Transverse colon (tissue), 4 donors: ENCODE measurements at places on chromosomes 13 and 19. TPM values are rescaled to one million over a fixed set of nuclear protein-coding genes. Genes with fewer than 3 reads are reported as not detected.

The ZNF626 gene
- 4.1 TPM for total RNA-seq

The SOX1 gene
- not detected for total RNA-seq

The URAD gene
- 142 TPM for total RNA-seq

GRCh38 chr13:106630650-106631049, 62.7 kb upstream of the ARGLU1 start:
- no peak overlapping the region for H3K27ac ChIP-seq
- no peaks in the 10 kb centered on the region for H3K36me3 ChIP-seq
- DNase-seq, result no peak
- no peaks in the 10 kb centered on the region for H3K4me1 ChIP-seq

DNA sequence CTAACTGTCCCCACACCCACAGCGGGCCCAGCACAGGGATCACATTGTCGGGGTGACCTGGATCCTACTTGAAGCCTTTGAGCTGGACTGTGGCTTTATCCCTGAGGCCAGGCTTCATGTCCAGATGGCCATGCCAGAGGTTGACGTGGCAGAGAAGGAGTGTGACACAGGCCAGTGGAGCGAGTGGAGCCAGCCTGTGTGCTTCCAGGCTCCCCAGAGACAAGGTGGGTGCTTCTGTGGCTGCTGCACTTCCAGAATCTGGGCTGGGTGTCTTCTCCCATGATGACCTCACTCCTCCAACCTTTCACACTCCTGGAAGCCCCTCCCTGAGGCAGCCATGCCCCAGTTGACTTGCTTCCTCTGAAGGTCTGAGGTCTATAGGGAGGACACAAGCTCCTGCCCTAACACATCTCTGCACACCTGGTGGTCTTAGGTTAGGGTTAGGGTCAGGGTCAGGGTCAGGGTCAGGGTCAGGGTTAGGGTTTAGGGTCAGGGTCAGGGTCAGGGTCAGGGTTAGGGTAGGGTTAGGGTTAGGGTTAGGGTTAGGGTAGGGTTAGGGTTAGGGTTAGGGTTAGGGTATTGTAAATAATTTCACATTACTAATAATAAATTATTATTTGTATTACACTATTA, 13.1 kb upstream of the MZF1 start:
- H3K4me3 ChIP-seq, result no peak overlapping the region
- no peaks in the 10 kb centered on the region for H3K27me3 ChIP-seq
- no peaks in the 10 kb centered on the region for H3K4me1 ChIP-seq

The MICOS13 gene
- total RNA-seq, result 53.5 TPM

DNA sequence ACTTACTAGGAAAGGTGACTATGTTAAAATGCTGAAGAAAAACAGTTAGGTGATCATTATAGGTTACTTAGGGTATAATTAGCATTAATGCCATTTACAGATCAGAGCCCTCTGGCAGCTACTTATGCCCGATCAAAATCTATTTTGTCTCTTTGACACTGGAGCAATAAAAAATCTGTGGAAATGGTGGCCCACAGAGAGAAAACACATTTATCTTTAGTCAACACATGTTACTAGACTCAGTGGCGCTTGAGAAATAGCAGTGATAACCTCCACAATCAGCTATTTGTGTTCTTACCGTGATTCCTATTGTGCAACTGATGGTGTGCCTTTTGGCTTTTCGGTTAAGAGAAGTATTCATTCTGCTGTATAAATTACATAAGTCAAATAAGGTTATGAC, 1519.6 kb downstream of the PCDH9 start:
- DNase-seq, result no peak
- no peaks in the 10 kb centered on the region for H3K4me1 ChIP-seq
- H3K4me3 ChIP-seq, result no peak overlapping the region
- no peak overlapping the region for H3K27ac ChIP-seq

GRCh38 chr13:67996101-67996500, 766.0 kb upstream of the PCDH9 start:
- H3K27me3 ChIP-seq, result no peaks in the 10 kb centered on the region
- no peaks in the 10 kb centered on the region for H3K4me1 ChIP-seq
- no peak for DNase-seq
- no peaks in the 10 kb centered on the region for H3K36me3 ChIP-seq
